ENCODE measurements at places on chromosomes 5 and 9.

DNA sequence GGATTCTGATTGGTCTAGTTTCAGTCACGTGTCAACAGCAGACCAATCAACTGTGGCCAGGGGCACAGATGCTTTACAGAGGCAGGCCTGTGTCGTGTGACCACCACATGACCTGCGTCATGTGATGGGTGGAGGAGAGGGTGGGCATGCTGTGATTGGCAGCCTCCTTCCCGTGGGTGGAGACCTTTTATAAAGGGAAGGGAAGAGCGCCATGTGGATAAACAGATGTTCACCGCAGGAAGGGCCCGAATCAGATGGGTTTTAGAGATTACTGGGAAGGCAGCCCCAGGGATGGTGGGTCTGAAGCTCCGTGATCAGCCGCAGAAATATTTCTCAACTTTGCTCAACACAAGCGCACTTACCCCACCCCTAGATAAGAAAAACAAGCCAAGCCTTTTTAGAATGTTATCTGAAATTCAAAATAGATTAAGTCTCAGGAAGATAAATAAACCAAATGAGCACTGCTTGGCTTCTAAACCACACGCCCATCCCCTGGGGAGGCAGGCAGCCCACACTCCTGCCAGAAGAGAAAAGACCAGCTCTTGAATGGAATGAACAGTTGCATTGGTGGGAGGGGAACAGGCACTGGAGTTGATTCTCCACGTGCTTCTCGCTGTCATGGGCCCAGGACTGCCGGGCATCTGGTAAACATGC lies 43.6 kb downstream of the ROPN1L start:
- DNase-seq = no peak

DNA sequence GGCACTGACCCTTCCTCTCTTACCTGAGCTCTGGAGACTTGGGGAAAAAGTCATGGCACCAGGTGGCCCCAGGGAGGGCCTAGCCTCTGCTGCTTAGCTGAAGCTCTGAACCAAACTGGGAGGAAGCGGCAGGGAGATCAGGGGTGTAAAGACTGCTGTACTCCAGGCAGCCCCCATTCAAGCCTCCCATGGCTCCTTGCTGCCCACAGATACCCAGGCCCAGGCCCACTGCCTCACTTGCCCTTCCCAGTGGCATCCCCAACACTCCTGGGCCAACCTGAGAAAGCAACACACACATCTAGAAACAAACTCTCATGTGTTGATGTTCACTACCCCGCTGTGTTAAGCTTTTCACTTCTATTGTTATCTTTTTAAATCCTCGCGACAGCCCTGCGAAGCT lies 151.6 kb downstream of the C5orf15 start:
- no peak for DNase-seq

GRCh38 chr9:77507212-77507961 lies 140.7 kb downstream of the GNA14 start:
- DNase-seq = no peak

- no peak for DNase-seq
Observed at GRCh38 chr5:143066556-143067281, 296.5 kb downstream of the ARHGAP26 start.

DNA sequence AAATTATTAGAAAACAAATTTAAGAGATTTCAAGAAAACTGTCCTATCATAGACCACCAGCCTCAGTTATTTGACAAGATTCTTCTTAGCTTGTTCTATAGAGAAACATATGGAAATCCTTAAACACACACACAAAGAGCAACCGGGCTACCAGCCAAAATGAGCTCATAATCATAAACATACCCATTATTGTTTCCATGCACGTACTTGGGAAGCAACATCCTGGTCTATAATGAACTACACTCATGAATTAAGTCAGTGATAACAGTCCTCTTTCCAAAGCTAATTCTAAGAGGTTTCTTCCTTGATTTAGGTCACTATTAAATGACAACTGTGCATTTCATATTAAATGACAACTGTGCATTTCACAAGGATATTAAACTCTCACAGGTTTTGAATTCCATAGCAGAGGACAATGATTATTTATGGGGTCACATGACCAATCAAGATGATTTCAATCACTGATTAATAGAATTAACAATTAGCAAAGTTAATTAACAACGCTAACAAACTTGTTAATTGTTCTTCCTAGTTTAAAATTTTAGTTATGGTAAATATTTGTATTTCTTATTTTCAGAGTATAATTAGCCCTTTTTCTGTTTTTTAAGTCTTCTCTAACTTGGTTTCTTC lies 77.0 kb downstream of the OXCT1 start:
- no peak for DNase-seq

DNA sequence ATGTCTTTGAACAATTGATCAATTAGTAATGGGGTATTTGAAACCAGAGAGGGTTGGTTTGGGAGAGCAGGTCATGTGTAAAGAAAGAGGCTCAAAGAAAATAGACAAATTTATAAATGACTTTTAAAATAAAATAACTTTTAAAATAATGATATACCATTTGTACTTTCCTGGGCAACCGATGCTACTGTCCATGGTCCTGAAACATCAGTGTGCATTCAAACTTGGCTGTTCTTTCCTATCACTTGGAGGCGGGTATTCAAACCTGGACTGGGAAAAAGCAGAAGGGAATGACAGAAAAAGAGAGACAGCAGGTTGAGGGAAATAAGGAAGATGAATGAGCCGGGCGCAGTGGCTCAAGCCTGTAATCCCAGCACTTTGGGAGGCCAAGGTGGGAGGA lies 1446.4 kb upstream of the WWC1 start:
- DNase-seq = no peak

- DNase-seq = no peak
Observed at GRCh38 chr5:7634837-7635236, 216.1 kb downstream of the CFAP90 start.

Measured in NCI-H146 (cell line).